ENCODE measurements at places on chromosomes 1 and 21.

GRCh38 chr1:29896791-29897714 is 660.7 kb downstream of the PTPRU start:
- DNase-seq = no peak

DNA sequence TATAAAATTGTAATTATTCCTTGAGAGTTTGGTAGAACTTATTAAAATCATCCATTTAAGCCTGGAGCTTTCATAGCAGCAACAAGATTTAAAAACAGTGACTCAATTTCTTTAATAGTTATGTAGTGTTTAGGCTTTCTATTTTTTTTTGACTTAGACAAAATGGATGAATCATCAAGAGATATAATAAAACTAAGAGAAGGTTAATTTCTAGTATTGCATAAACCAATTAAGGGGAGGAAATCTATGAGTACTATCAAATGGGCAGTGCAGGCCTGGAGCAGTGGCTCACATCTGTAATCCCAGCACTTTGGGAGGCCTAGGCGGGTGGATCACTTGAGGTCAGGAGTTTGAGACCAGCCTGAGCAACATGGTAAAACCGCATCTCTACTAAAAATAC is 416.3 kb upstream of the USP24 start:
- DNase-seq = no peak

- DNase-seq = no peak
Observed at GRCh38 chr1:240797050-240797449, 185.1 kb upstream of the GREM2 start.

DNA sequence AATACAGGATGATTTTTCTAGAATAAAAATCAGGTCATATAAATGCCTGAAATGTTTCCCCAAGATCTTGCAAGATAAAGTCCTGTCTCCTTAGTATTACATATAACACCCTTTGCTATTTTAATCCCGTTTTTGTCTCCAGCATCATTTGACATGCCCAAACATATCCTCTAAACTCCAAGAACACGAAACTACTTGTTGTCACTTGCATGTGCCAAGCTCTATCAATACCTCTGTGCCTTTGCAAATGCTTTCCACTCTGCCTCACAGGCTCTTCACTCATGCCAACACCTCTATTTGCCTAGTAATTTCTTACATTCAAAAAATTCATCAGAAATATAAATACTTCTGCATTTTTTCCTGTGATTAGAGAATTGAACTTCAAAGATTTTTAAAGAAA is 37.9 kb downstream of the LRRIQ3 start:
- DNase-seq = no peak

- no peak for DNase-seq
Observed at GRCh38 chr1:2542246-2542915, 12.3 kb upstream of the HES5 start.

- no peak for DNase-seq
Observed at GRCh38 chr1:6745073-6745472, 40.2 kb upstream of the CAMTA1 start.

DNA sequence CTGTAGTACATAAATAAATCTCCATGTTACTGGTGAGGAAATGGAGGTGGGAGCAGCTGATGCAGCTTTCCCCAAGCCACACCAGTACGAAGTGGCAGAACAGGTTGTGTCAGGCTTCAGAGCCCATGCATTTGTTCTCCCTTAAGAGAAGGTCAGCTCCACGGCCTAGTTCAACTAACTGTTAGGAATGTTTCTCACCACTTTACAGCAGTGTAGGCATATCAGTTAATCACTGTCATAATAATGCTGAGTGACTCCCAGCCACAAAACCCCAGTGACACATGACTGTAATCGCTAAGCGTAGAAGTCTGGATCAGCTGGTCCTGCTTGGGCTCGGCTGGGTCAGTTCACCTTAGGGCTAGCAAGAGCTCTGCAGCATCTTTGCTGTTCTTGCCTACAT is 90.4 kb downstream of the VPS26C start:
- no peak for DNase-seq

DNA sequence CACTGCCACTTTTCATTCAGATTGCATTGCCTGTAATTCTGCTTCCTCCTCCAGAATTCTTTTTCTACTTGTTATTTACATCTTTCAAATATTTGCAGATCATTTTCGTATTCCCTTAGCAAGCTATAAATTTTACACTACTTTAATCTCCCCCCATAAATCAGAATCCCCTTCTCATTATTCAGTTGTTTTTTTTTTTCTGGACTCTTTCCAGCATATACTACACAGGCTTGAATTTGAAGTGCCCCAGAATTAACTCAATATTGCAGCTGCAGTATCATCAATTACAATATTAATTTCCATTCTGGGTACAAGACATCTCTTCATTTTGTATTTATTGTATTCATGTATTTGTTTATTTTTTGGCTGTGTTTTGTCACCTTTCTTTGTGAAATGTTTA is 1494.3 kb downstream of the AMY1C start:
- no peak for DNase-seq

DNA sequence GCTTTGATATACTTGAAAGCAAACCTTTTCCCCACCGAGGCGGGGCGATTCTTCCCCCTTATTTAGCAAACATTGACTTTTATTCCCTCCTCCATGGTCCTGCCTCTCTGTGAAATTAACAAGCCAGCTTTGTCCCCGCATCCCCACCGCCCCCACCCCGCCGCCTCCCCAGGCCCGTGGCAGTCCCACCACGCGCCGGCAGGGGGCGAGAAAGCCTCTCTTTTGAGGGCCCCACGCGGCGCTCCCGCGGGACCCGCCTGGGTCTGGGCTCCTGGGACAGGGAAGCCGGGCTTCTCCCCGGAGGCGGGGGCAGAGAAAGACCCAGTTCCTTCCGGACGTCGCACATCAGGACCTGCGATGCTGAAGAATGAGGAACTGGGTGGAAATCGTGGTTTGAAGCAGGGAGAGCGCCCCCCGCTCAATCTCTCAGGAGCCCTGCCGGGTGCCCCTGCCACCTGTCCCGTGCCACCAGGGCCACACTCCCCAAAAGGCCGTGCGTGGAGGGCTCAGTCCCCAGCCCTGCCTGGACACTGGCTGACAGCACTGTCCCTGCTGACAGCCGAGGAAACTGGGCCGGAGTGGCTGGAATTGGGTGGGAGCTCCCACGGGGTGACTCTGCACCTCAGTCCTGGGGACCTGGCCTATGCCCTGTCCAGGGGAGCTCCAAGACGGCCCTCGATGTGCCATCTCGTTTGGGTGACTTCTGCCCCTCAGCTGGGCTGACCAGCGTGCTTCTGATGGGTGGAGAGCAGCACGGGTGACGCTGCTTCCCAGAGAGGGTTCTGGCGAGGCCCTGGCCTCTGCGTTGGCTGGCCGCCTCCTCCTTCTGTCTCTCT is 8.6 kb upstream of the ACTRT2 start:
- DNase-seq = no peak

DNA sequence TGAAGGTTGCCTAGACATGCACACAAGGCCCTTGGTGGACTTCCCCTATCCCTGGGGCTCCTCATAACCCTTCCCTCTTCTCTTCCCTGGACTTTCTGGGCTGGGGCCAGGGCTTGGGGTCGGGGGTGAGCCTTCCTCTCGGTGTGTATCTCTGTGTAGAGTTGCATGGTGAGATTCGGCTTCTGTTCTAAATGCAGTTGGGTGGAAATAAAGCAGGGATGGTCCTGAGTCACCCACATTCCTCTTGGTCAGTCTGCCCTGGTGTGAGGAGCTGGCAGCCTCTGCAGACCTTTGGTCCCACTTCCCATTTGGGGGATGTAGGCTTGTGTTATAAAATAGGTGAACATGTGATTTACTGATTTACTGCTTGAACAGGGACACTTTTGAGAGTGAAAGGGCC is 38.0 kb downstream of the ADARB1 start:
- DNase-seq = no peak

- no peak for DNase-seq
Observed at GRCh38 chr1:193846876-193847604, 660.6 kb upstream of the B3GALT2 start.

DNA sequence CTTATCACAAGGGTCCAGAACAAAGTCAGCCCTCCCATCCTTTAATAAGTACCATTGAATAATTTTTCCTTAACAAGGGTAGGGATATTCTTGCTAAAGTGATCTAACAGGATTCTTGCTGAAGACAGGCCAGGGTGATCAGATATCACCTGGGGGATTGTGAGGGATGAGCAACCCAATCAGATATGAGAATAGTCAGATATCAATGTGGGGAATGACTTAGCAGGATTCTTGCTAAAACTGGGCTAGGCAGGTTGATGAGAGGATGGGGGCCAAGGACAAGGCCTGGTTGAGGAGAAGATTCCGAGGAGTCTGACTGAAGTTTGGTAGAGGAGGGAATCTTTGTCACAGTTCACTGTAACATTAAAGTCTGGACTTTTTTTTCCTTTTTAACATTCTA is 23.9 kb upstream of the NLRP3 start:
- DNase-seq = no peak

DNA sequence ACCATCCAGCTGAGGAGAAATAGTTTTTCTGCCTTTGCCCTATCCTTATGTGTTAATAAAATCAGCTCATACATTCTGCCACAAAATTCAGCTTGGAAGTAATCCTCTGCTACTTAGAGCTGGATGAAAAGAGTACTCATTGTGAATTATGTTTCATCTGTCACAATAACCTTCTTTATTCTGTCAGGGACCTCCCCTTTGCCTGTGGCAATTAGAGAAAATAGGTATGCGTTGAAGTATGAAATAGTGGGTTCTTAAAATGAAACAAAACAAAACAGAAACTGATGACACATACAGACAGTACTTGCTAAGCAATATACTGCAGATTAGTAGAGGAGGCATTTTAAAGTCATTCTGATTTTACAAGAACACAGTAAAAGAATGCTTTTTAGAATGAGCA is 578.5 kb downstream of the USP25 start:
- DNase-seq = no peak

DNA sequence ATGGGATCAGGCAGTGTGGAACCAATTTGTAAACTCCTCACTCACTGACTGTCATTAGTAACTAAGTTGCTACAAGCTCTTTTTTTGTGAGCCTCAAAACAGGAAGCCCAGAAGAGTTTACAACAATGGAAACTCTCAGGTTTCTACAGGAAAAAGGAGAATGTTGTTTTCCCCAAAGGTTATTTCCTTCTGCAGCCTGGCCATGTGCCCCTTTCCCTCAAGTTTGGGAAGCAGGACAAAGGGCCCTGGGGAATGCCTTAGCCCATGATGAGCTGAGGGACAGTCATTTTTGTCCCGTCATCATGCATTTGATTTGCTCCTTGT is 395.9 kb downstream of the KIF26B start:
- DNase-seq = no peak

- no peak for DNase-seq
Observed at GRCh38 chr1:14437417-14437918, 161.0 kb upstream of the KAZN start.

GRCh38 chr1:18365099-18365705 is 115.5 kb upstream of the KLHDC7A start:
- DNase-seq = no peak

DNA sequence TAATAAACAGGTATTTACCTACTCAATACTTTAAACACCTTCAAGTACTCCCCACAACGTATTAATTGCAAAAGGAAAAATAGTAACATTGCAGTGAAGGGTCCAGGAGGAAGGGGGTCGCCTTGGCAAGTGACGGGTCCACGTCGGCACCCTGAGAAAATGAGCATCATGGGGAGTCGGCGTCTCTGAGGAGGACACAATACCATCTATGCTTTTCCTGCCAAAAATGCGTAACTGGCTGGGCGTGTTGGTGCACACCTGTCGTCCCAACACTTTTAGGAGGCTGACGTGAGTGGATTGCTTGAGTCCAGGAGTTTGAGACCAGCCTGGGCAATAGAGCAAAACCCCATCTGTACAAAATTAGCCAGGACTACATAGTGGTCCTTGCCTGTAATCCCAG is 7.3 kb downstream of the FTCD start:
- DNase-seq = no peak

DNA sequence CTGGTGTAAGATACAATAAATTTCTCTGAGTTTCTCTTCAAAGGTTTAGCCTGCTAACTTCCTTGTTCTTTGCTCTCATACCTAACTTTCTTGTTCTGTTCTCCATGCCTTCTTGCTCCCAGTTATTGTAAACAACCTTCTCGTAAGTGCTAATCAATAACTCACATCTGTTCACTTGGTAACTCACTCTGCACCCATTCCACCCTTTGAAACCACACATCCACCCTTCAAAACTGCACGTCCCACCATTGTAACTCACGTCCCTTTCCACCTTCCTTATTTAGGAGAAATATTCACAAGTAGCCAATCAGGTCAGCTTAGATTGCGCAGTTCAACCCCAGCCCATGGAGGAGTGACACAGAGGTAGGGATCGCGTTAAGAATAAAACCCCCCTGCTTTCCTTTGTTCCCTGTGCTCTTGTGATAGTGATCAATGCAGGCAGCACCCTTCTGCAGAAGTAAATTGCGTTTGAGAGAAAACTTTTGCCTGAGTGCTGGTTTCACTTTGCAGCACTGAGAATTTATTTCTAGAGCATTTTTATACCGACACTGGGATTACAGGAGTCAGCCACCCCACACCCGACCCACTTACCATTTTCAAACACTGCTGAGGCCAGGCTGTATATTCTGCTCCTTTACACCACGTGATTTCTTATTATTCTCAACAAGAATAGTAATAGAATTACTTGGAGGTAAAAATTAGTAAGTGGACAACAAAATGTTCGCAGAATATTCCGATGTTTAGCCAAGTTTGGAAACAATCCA is 789.2 kb upstream of the RGS18 start:
- no peak for DNase-seq

- DNase-seq = no peak
Observed at GRCh38 chr1:219801156-219801820, 127.1 kb downstream of the SLC30A10 start.

- DNase-seq = no peak
Observed at GRCh38 chr1:90763930-90764329, 46.8 kb upstream of the BARHL2 start.

- DNase-seq = no peak
Observed at GRCh38 chr1:207862241-207862787, 48.6 kb downstream of the CD34 start.

GRCh38 chr1:213075725-213076124 is 24.7 kb downstream of the RPS6KC1 start:
- no peak for DNase-seq

GRCh38 chr1:46425726-46426125 is 31.6 kb downstream of the FAAH start:
- DNase-seq = no peak

GRCh38 chr1:157952601-157953000 is 40.8 kb upstream of the KIRREL1 start:
- DNase-seq = no peak

- no peak for DNase-seq
Observed at GRCh38 chr1:160197231-160197630, 6.9 kb downstream of the CASQ1 start.

- no peak for DNase-seq
Observed at GRCh38 chr1:170321113-170321512, 175.4 kb downstream of the NTMT2 start.

GRCh38 chr1:169696273-169697100 is 14.9 kb downstream of the SELL start:
- no peak for DNase-seq

DNA sequence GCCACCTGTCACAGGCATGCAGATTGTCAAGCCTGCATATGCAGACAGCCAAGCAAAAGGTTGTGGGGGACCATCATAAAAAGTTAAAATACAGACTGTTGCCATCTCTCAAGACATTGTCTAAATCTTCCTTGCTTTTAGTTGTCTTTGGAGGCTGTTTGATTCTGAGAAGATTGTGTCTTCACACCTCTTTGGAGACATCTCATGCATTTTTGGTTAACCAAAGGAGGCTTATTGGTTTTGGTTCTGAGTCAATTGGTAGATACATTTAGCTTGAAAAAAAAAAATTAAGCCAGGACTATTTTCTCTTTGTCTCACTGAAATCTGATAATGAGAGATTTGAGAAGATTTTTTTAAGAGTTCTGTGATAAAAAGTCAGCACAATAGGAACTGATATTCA is 217.6 kb downstream of the LYPLAL1 start:
- no peak for DNase-seq

- no peak for DNase-seq
Observed at GRCh38 chr1:167094690-167095089, 815 bp downstream of the STYXL2 start.

Measured in NT2/D1 (cell line).